ENCODE measurements at places on chromosomes 3 and 15.
A peak's percentile ranks its signal among the peaks of the same experiment; 100 is the strongest.

DNA sequence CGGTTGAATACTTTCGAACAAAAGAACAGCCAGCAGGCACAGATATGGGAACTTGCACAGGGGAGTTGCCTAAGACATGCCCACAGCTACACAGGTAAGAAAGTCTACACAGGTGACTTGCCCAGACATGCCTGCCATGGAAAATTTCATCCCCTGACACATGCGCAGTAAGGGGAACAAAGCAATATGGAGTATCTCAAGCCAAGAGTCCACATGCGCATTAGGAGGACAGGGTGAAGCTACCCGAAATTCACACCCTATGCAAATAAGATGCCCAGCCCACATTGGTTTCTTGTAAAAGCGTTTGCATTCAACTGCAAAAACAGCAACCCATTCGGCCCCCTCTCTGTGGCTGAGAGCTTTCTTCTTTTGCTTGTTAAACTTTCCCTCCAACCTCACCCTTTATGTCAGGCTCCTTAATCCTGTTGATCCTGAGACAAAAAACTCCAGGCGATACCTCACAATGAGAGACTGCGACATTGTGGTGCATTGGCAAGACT lies 49.3 kb upstream of the TRPM1 start:
- no peak for DNase-seq

- DNase-seq, result peak; percentile 63
Observed at GRCh38 chr3:53773021-53773436, 73.2 kb downstream of the CHDH start.

DNA sequence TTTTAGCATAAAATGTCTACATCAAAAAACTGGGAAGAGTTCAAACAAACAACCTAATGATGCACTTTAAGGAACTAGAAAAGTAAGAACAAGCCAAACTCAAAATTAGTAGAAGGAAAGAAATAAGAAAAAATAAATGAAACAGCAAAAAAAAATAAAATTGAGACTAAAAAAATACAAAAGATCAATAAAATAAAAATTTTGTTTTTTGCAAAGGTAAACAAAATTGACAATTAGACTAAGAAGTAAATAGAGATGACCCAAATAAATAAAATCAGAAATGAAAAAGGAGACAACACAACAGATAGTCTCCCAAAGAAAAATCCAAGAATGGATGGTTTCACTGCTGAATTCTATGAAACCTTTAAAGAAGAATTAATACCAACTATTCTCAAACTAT lies 89.6 kb upstream of the MME start:
- DNase-seq, result no peak

- no peak for DNase-seq
Observed at GRCh38 chr3:10962481-10963036, 30.0 kb upstream of the SLC6A1 start.

- DNase-seq, result no peak
Observed at GRCh38 chr3:148931574-148931973, 59.8 kb upstream of the GYG1 start.

DNA sequence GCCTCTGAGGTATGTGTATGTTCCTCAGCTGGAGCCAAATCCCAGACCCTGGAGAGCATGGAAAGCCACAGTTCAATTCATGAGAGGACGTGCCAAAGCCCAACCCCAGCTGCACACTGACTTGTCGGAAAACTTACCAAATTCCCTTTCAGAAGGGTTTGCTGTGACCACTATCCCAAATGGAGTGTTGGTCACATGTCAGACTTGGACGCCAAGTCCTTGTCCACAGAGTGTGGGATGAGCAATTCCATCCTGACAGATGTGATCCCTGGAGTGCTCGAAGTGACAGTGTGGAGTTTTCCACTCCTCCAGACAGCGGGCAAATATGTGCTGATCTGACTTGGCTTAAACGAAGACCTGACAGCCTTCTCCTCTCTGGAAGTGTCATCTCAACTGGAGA lies 71.2 kb downstream of the RORA start:
- DNase-seq, result peak; percentile 16

DNA sequence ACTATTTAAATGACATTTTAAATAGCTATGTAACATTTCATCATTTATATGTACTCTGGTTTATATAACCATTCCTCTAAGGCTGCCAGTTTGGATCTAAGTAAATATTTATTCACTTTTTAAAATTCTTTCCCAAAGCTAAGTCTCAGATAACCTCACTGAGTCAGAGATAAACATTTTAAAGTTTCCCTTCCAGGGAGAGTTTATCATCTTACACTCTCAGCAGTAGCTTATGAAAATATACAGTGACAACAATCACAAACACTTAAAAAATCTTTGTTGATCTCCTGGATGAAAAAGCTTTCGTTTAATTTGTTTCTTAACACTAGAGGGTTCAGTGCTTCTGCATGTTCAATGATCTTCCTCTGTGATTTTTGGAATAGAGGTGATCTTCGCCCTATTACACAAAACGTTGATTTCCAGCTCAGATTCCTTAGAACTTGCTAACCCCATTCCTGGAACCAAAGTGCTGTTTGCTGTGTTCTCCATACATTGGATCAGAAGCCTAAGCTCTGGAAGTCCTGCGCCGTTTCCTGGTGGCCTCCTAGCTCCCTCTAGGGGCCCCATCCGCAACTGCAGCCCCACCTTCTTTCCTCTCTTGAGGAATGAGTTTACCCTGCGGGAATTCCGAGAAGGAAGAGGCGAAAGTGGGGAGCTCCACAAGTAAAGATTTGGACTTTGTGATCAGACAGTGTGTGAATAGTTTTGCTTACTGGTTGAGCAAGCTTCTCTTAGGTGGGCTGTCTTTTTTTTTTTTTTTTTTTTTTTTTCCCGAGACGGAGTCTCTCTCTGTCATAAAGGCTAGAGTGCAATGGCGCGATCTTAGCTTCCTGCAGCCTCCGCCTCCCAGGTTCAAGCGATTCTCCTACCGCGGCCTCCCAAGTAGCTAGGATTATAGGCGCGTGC lies 29.3 kb upstream of the SACM1L start:
- DNase-seq, result peak; percentile 80

DNA sequence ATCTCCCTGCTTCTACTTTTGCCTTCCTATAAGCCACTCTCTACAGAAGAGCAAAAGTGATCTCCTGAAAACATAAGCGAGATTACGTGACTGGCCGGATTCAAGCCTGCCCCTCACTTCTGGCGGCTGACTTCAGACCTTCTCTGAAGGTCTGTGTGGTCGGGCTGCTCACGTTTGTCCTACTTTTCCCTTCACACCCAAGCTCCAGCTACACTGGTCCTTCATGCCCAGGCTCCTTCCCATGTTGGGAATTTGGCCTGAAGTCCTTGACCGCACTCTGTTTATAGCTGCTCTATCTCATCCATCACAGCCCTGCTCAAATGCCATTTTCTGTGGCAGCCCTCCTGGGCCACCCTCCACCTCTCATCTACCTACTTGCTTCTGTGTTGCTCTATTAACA lies 6.7 kb upstream of the PLA2G4E start:
- no peak for DNase-seq

DNA sequence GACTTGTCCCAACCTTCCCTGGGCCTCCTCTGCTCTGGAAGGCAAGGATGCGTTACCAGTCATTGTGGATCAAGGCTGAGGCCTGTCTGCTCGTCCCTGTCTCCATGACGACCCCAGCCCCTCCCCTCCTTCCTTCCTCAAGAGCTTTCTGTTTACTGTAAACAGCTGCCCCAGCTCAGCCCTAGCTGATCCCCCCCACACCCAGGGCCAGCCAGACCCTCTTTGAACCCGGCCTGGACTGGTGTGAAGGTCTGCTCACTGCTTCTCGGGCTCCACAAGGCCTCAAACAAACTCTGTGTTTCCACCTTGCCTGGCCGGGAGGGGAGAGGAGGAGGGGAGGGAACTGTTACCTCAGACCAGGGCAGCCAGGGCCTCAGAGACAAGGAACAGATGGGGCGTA lies 16.9 kb downstream of the VPS18 start:
- DNase-seq, result no peak

DNA sequence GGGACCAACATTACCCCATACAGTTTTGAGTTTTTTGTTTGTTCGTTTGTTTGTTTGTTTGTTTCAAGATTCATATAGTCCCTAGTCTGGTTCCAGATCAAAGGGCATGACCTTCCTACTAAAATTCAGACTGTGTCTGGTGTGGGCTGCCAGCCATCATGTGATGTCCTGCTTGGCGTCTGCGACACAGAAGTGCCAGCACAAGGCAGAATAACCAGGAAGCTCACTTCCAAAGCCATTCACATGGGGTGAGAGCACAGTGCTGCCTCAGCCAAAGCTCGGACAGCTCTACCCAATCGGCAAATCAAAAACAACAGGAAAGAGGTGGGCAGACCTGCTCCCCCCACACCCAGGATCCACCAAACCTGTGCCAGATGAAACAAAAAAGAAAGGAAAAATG lies 142.6 kb upstream of the THBS1 start:
- no peak for DNase-seq
